NCI-H226 (cell line): ENCODE measurements at places on chromosomes 6 and 20.

DNA sequence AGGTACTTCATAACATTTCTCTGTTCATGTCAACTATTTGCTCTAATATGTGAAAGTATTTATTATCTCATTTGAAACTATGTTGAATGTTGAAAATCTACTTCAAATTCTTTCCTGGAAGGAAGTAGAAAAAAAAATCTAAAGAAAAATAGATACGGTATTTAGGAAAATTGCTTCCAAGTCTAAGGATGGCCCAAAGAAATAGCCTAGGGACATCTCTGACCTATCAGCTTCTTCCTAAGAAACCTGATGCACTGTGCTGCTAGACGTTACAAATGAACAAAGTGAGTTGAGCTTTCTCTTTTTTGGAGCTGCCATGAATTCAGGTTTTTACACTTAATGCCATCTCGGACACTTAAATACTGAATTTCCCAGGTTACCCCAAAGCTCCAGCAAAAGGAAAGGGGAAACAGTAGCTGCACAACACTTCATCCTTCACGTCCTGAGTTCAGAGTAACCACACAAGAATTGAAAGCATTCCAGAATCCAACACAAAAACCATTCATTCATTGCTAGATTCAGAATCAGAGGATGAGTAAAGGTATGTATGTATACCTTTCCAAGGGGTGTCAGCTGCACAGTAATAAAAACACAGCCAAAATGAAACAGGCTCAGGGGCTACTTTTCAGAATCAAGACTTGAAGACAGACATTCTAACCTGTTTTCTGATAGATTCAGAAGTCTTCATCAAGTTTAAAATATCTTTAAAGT, 7.9 kb downstream of the RMND1 start:
- no peak for DNase-seq

- no peak for DNase-seq
These were observed 104.7 kb downstream of the LRRC1 start for GRCh38 chr6:53899512-53899911.

- no peak for DNase-seq
These were observed 156.5 kb downstream of the TFAP2B start for GRCh38 chr6:50975216-50975615.

DNA sequence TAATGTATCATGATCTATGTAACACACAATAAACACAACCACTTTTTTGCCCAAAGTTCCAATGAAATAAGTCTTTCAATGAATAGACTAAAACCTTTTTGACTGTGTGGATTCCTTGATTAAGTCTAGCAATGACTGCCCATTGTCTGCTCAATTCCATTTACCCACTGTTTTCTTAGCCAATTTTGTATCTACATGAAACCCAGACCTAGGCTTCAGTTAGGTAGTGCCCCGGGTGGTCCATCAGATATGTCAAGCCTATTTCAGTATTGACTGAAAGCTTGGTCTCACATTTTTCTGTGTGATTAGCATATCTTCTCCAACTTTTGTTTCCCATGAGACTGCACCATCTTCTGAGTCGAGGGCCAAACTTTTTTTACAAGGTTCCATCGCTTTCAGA, 615.0 kb downstream of the C6orf118 start:
- DNase-seq, result no peak

GRCh38 chr6:14721103-14721758, 524.6 kb upstream of the JARID2 start:
- DNase-seq, result peak; percentile 56

DNA sequence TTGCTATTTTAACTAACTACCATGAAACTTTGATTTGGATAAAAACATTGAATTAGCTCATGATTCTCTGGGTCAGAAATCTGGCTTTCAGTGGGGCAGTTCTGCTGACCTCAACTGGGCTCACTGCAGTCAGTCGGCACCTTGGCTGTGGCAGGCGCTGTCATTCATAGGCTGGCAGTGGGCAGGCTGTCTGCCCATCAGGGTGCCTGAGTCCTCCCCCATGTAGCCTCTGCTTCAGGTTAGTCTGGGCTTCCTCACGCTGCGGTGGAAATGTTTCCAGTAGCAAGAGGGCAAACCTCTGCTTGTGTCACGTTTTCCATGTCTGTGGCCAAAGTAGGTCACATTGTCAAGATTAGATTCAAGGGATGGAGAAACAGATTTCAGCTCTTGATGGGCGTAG, 251.0 kb upstream of the TCF21 start:
- no peak for DNase-seq

GRCh38 chr6:15877231-15877630, 214.4 kb upstream of the DTNBP1 start:
- DNase-seq, result no peak

DNA sequence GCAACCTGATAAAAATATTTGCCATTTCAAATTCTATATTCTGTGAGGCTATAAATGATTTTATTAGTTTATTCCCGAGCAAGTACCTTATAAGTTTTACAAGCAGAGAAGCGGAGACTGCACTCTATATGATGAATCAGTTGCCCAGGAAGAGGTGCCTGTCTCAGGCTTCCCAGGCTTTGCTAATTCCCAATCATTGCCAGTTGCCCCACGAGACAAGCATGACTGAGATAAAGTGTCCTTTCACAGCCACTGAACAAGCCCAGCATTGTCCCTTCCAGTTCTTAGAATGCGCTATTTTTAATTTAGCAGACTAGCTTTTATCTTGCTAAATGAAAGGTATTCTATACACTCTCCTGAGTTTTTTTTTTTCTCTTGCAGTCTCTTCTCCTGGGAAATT, 260.7 kb downstream of the ALDH8A1 start:
- no peak for DNase-seq

GRCh38 chr6:110415086-110415916, at the start of gene DDO:
TSS of gene DDO (minus strand) at chr6:110415575. CDS start at chr6:110413462, 2,113 bp downstream.
- no peak for DNase-seq

DNA sequence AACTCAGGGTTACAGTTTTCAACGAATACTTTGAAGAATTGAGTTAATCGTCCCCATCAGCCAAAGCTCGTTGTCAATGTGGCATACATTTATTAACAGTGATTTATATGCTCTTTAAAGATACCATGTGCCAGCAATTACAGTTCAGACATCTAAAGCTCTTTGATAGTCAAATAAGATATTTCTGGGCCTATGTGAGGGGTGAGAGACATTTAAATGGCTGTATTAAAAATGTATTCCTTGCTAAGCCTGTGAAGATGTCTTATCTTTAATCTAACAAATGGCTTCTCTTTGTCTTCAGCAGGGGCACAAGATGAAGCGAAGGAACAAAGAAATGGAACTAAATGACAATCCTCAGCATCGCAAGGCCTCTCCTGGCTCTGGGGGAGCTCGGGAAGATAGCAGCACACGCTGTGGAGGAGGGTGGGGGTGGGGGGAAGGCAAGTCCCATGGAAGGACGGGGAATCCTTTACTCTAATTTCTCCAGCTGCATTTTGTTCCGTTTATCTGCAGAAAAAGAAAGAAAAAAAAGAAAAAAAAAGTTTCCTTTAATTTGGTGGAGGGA, 523.6 kb downstream of the KIF16B start:
- DNase-seq, result no peak

GRCh38 chr6:40188931-40189330, 254.7 kb upstream of the MOCS1 start:
- no peak for DNase-seq

DNA sequence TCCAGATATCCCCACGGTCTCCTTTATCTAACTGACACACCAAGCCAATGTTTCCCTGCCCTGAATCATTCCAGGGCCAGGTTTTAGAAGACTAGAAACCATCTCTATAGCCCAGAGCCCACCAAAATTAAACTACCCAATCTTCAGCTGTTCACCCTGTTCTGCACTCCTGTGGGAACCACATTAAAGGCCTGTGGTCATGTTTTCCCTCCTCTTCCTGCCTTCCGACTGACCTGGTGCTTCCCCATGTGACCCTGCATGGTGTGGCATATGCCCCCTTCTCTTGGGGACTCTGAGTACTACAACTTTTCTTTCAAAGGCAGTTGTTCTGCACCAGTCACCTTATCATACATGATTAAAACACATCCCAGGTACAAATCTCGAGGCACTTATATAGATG, 155.0 kb downstream of the TMEM200A start:
- no peak for DNase-seq

DNA sequence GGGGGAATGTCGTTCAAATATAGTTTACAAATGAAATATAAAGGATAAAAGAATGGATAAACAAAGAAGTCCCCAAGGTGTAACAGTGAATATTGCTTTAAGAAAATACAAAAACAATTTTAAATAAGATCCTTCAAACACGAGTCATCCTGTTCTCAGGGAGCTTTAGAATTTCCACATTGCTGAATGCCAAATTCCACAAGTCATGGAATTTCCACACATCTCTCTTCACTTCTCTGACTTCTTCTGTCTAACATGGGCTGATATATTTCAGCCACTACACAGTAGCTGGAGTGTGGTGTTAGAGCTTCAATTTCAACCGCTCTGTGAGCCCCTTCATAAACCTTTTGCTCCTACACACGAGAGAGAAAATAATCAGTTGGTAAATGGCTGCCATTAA, 28.0 kb downstream of the IL22RA2 start:
- peak; percentile 61 for DNase-seq

DNA sequence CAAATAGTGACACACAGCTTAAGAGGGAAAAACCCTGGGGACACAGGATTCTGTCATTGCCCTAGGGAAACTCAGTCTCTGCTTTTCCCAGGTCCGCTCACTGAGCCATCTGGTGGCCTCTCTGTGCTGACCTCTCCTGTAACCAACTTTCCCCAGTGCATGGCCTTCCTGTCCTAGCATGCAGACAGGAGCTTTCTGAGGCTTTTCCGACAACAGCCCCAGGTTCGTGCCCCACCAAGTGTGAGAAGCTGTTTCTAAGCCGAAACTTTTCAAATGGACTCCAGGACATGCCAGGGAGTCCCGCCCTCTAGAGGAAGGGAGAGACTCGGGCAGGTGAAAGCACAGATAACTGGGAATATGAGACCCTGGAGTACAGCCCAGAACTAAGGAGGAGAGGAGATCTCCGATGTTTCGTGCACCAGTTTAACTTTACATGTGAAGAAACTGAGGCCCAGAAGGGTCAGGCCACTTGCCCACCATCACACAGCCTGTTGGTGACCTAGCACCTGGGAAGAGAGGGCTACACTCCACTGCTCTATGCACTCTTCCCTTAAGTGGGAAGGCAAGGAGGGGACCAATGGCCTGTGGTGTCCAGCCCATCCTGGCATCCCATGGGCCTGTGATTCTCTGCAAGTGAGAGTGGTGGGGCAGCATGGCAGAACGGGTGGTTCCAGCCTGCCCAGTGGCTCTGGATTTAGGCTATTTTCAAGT, 46.2 kb downstream of the RPP40 start:
- no peak for DNase-seq

- DNase-seq, result peak; percentile 33
These were observed 132.2 kb downstream of the GPX5 start for GRCh38 chr6:28657769-28658465.

GRCh38 chr6:140379919-140380318, 1005.5 kb upstream of the CITED2 start:
- no peak for DNase-seq

- peak; percentile 34 for DNase-seq
These were observed 12.3 kb upstream of the TMC2 start for GRCh38 chr20:2523919-2524708.

GRCh38 chr20:58876437-58876836, 23.9 kb downstream of the GNAS start:
- DNase-seq, result no peak

DNA sequence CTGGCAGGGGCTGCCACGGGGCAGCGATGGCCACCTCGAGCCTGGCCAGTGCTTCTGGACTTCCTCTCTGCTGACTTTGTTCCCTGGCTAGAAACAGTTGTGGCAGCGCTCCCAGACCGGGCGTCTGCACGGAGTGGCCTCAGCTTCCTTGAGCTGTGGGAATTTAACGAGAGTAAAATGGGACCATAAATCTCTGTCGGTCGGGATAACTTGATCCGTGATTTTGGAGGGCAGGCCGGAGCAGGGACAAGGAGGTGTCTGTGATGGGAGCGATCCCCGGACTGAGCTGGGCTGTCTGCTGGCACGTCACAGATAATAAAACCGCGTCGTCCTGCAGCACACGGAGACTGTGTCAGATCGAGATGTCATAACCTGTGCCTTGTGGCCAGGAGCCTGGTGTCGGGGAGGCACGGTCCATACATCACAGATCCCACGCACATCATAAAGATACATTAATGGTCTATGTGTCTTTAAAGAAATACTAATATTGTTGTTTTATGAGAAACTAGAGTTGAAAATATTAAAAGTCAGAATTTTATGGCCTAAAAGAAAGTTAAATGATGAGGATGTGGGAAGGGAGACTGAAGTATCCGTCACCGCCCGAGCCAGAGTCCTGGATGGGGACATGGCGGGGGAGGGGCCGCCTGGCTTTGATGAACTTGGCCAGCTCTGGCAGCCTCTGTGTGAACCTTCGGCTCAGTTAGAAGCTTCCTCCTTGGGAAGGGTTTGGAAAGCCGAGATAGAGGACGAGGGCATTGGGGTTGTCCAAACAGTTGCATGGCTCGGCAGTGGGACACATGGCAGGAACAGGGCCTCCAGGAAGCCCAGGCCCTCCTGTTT, 6.5 kb upstream of the RBBP8NL start:
- DNase-seq, result no peak

DNA sequence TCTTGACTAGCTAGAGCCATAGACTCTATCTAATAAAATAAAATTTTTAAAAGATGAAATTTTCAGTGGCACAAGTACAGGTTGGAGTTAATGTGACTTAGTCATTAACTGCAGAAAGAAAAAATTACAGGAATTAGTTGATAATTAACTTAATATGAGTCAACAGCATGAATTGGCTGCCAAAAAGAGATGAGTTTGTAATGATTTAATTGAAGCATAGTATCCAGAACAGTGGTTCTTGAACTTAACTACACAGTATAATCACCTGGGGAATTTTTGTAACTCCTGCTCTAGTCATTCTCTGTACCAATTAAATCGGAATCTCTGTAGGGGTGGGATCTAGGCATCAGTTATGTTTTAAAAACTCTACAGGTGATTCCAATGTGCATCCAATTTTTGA, 46.3 kb upstream of the HMGN3 start:
- no peak for DNase-seq

DNA sequence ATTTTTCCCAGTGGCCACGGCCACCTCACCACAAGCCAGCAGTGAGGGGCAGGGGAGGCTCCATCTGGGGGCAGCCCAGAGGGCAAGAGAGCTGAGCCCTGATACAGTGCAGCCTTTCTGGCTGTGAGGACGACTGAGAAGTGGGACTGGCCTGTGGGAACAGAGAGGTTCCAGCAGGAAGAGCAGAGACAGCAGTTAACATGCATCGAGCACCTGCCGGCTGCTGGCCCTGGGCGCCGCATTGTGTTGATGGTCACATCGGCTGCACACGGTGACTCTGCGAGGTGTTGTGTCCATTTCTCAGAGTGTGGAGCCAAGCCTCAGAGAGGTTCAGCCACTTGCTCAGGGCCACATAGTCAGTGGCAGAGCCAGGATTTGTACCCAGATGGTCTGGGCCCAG, 9.8 kb downstream of the FOXS1 start:
- DNase-seq, result no peak

GRCh38 chr6:31287619-31288018, 15.7 kb upstream of the HLA-C start:
- no peak for DNase-seq

DNA sequence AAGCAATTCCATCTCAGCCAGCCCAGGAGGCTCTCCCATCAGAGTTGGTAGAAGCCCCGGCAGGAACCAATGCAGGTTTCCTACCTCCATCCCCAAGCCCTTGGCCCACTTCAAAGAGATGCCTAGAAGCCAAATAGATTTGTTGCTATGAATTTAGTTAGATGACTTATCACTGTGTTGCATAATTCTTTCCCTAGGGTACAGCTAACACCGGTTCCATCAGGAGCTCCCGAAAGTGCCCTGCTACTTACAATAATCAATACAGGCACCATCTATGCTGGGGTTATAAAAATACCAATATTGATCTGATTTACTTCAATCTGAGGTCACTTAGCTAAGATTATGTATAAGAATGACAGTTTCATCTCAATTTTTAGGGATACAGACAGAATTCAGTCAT, 113.0 kb downstream of the MAP7 start:
- no peak for DNase-seq
